Iris pigment epithelial cell (primary cell): ENCODE measurements at places on chromosomes 4 and X.

DNA sequence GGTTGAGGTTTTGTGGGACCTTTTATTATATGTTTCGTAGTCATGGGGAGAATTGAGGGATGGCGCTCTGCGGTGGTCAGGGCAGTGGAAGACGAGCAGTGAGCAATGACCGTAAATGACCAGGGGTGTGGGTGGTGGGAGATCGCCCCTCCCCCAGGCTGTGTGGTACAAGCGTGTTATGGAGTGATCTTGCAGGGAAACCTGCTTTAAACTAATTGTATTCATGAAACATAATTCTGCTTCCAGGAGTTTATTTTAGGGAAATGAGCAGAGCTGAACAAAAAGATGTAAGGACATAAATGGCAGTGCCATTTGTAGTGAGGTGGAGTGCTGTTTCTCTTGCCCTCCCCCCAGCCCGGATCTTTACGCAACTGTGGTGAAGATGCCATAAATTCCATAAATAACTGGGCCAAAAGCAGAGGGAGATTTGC, 20.2 kb downstream of the GYG2 start:
- peak; percentile 81 for DNase-seq

GRCh38 chrX:139820358-139820984, 112.4 kb downstream of the ATP11C start:
- no peak for DNase-seq

DNA sequence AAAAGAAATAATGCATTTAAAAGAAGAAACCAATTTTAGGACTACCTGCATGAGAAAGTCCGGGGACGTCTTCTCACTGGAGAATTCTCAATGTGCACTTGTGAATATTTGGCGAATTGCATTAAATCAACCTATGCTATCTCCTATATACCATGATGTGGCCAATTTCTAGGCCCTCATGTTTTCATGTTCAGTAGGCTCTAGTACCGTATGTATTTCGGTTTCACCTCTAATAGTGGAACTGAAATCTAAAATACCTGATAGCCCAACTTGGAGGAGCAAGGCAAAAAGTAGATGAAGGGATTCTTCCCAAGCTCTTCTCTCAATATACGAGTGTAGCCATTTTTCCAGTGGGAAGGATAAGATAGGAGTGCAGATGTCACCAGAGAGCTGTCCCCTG, 11.4 kb upstream of the FGF2 start:
- no peak for DNase-seq

DNA sequence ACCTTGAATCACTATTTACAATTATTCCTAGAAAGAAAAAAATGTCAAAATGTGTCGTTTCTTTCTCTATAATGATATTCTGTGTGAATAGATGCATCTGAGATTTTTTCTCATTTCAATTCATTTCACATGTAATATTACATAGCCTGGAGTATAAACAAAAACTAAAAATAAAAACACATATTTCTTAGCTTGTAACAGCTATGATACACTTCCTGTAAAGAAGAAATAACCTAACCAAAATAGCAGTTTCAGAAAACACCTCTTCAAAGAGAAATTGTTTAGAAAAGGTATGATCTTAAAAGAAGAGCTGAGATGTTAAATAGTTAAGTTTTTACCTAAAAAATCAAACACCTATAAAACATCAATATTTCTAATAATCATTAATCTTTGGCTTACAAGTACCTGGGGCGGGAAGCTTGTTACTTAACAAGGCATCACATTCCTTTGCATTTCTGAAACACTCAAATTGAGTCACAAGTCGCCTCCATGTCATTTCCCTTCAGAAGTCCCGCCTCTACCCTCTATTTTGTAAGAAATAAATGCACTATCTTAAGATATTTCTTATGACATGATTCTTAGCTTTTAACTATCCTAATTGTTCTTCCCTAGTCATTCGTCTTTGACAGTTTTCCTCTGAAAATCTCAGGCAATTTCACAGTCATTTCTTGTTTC, 76.5 kb downstream of the PCDH18 start:
- no peak for DNase-seq

DNA sequence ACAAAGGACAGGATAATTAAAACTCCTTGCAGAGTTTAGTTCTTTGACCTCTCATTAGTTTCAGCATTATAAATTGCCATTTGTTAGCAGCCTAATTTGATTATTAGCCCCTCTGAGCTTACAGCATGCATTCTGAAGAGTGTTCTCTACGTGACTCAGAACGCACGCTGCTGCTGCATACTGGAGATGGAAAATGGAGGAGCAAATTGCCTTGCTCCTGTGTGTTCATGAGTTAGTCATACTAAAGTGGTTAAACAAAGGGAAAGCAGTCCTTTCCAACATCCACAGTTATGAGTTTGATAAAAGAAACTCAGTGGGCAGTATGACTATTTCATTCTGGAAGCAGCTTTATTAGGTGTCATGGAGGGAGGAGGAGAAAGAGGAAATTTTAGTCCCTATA, 922.5 kb downstream of the RPA4 start:
- peak; percentile 6 for DNase-seq

GRCh38 chr4:5988086-5988845, 30.0 kb downstream of the C4orf50 start:
- no peak for DNase-seq

GRCh38 chr4:100982345-100982744, 365.0 kb downstream of the PPP3CA start:
- no peak for DNase-seq

GRCh38 chr4:165328101-165328425, 594 bp downstream of the MSMO1 start:
- DNase-seq = no peak

- DNase-seq = peak; percentile 30
Measured at GRCh38 chrX:40207626-40208025, 109.9 kb upstream of the BCOR start.

GRCh38 chrX:23578079-23578478, 89.2 kb upstream of the PRDX4 start:
- peak; percentile 16 for DNase-seq

DNA sequence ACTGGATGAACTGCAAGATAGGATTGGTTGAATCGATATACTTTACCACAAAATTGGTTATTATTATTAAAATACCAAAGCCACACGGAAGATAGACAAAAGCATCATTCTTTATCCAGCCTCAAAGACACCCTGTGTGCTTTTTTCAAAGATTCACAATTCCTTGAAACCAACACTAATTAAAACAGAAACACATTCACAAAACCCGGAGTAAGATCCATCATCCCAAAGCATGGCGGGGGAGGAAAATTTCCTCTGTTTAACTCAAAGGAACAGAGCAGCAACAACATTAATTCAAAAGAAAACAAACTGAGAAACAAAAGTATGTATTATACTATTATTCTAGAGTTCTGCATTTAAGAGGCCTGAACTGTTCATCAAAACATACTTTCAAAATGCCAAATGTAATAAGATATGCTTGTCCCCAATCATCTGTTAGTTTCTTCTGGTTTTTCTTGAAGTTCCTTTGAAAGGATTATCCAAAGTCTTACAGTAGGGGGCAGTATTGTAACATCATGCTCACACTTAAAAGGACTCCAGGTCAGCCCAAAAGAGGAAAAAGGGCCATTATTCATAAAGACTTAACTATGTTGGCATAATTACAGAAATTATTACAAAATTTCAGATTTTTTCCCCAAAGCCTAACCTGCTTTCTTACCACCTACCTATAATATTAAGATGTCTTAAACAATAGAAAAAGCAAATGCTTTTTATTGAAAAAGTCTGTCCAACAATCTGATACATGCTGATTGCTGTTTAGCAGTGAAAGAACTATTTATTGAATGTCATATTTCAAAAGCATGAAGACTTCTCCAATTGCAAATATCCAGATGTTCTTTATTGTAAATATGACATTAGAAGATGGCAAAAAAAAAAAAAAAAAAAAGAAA, 168.7 kb downstream of the SCFD2 start:
- peak; percentile 92 for DNase-seq

DNA sequence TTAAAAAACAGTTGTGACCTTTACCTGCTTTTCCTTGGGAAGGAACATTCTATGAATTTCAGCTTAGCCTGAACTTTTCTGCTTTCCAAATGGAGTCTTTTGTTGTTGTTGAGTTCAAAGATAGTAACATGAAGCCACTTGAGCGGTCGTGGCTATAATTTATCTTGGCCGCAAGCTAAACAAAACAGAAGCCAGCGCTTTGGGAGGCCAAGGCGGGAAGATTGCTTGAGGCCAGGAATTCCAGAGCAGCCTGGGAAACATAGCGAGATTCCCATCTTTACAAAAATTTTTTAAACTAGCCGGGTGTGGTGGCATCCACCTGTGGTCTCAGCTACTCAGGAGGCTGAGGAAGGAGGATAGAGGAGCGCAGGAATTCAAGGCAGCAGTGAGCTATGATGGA, 29.9 kb downstream of the TKTL1 start:
- DNase-seq = peak; percentile 29

GRCh38 chr4:113951263-113951662, 28.2 kb downstream of the ARSJ start:
- DNase-seq = peak; percentile 67

- peak; percentile 45 for DNase-seq
Measured at GRCh38 chr4:2255501-2256155, 6.3 kb downstream of the MXD4 start.

- DNase-seq = peak; percentile 10
Measured at GRCh38 chr4:23060776-23061175, 368.0 kb downstream of the GBA3 start.

- peak; percentile 83 for DNase-seq
Measured at GRCh38 chr4:185165605-185166063, 22.6 kb downstream of the SLC25A4 start.
